CD8-positive, alpha-beta T cell (primary cell): ENCODE measurements at places on chromosomes 11 and 22. TPM values are rescaled to one million over a fixed set of nuclear protein-coding genes. Genes with fewer than 3 reads are reported as not detected.

DNA sequence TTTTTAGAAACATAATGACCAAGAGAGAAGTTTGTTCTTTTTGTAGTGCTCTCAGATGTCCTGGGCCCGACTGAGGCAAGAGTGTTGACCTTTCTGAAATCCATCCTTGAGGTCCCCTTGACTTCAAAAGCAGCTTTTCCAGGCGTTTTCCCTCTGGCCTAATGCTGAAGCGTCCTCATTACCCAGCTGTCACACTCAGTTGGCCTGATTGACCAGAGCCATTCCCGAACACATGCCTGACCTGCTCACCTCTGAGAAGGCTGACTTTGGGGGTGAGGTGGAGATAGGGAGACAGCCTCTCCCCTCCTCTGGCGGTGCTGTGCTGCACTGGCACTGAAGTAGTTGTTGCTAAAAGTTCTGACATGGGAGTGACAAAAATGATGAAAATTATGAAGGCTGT lies 66.9 kb downstream of the ALX4 start:
- no peak for DNase-seq

DNA sequence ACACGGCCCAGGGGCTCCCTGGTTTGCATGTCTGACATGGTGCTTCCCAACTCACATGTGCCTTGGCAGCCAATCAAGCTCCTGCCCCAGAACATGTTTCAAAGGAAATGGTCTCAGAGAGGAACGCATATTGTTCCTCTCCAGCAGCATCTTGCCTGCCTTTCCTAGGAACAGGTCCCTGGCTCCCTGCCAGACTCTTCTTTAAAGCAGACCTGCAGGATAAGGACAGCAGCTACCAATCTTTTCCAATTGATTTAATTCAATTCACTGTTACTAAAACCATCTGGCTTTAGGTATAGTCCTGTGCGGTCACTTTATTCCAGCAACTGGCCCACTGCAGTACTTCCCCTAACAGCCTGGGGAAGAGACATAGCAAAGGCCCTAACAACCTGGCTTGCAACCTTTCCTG lies 79.9 kb downstream of the AMBRA1 start:
- DNase-seq, result no peak

GRCh38 chr11:126332221-126332711 lies 23.2 kb upstream of the ST3GAL4 start:
- no peak for DNase-seq

DNA sequence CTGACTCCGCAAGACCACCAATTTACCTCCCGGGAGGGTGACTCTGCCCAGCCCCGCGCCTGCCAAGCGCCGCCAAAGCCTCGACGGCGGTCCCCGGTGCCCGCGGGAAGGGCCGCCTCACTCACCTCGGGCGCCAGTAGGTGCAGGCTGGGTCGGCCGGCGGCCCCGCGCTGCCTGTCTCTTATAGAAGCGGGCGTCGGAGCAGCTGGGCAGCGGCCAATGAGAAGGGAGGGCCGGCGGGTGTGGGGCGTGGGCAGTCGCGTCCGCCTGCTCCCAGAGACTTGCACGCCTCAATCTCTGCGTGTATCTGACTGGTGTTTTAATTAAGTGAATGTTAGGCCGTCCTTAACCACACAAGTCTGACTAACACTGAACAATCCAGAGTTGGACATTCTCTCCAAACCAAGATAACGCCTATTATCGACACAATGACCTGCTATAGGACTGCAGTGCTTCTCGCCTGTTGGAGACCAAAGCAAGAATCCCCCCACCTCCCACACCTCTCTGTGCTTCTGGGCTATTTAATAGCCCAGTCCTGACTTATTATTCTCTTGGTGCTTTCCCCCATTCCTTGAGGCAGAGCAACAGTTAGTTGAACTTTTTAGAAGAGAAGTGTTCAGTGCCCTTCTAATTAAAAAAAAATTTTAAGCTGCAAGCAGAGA lies at the start of gene TPH1:
Gene TPH1, minus strand, starts transcription at position 154 of the 662 bp plus-strand sequence. CDS start 5,507 bp downstream, outside the sequence.
- no peak for DNase-seq

GRCh38 chr11:34150494-34151151 lies 45.2 kb downstream of the NAT10 start:
- DNase-seq, result no peak

DNA sequence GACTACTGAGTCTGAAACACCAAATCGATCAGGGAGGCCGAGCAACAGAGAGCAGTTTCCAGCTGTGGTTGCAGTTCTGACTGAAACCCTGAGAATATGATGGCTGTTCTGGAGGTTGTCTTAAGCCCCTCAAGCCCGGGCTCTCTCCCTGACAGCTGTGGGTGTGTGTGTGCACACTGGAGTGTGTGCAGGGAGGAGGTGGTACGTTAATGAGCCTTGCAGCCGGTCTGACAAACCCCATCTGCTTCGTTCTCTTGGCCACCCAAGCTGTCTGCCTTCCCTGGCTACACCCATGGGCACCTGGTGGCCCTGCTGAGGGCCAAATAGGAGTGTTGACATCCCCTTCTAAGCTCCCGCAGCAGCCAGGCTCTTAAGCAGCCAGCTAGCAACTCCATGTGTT lies 189.8 kb downstream of the KIRREL3 start:
- no peak for DNase-seq

DNA sequence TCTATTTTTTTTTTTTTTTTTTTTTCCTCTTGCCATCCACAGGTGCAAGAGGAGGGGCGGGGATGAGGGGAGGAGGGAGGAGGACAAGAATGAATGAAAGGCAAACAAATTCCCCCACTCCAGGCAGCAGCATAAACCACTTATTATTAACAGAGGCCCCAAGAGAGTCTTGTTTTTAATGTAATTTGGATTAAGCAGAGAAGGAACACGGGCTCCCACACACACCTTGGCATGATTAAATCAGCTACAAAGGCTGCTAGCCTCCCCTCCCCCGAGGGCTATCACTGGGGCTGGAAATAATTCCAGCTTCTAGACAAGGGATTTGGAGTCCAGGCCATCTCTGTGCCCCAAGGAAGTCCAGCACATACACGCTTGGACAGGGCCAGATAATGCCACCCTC lies 93.4 kb upstream of the DRD2 start:
- no peak for DNase-seq

DNA sequence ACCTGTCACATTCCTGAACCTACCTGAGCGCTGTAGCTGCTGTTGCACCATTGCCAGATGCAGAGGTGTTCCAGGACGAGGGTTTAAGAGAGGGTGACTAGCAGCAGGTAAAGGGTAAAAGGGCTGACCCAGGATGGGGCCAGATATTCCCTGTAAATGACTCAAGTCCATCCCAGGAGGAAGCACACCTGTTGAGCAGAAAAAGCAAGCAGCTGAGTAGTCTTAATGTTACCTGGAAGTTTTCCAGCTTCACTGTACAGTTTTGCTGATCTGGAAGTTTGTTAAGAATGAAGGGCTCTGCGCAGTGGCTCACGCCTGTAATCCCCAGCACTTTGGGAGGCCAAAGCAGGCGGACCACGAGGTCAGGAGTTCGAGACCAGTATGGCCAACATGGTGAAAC lies 41.3 kb downstream of the DRG1 start:
- DNase-seq, result no peak

The MSANTD2 gene
- 4.3 TPM for total RNA-seq

The CRYBB3 gene
- total RNA-seq, result not detected
